ENCODE measurements at places on chromosomes 2 and 18.

GRCh38 chr2:9370746-9371145, 52.6 kb downstream of the ITGB1BP1 start:
- H3K36me3 ChIP-seq: no peaks in the 10 kb centered on the region
- H3K27me3 ChIP-seq: no peaks in the 10 kb centered on the region
- DNase-seq: no peak
- H3K27ac ChIP-seq: no peak overlapping the region

GRCh38 chr2:202036601-202037037, 3.0 kb downstream of the FZD7 start:
- peaks cover 13% of the 10 kb centered on the region for H3K4me1 ChIP-seq
- H3K4me3 ChIP-seq: no peak overlapping the region
- DNase-seq: no peak
- no peak overlapping the region for H3K27ac ChIP-seq
- H3K36me3 ChIP-seq: no peaks in the 10 kb centered on the region

GRCh38 chr18:34158881-34159690, 65.6 kb downstream of the NOL4 start:
- no peak overlapping the region for H3K27ac ChIP-seq
- no peak for DNase-seq
- no peaks in the 10 kb centered on the region for H3K36me3 ChIP-seq
- H3K4me1 ChIP-seq: no peaks in the 10 kb centered on the region
- no peak overlapping the region for H3K4me3 ChIP-seq
- peaks cover 9% of the 10 kb centered on the region for H3K27me3 ChIP-seq

GRCh38 chr2:4914551-4914950, 777.6 kb upstream of the SOX11 start:
- H3K4me1 ChIP-seq: no peaks in the 10 kb centered on the region
- no peak overlapping the region for H3K27ac ChIP-seq
- no peak overlapping the region for H3K4me3 ChIP-seq
